ENCODE measurements at places on chromosomes 11 and 22.

- no peak for DNase-seq
These were observed 86.4 kb downstream of the DLG2 start for GRCh38 chr11:85540635-85541205.

DNA sequence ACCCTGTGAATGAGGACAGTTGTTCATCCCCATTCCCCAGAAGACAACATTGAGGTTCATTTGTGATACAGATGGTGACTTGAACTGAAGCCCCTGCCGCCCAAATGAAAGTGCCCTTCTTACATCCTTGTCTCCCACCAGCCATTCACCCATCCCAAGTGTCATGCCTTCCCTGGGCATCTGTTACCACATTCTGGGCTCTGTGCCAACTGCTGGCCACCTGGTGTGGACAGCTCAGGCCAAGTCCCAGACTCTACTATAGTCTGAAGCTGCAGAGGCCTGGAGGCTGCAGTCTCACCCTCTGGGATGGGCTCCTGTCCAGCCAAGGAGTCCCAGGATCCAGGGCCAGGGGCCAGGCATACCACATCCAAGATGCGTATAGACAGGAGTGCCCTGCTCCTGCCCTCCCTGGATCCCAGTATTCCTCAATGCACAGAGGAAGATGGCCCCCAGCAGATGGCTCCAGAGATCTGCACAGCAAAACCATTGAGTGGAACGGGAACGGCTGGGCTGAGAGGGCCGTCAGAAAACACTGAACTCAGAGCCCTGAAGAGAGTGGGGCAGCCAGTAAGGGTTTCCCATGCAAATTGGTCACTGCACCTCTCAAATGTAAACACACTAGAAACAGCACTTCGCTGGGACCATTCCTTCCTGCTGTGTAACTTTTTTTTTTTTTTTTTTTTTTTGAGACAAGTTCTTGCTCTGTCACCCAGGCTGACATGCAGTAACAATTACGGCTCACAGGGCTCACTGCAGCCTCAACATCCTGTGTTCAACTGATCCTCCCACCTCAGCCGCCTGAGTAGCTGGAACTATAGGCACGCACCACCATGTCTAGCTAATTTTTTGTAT is 22.8 kb downstream of the ARRB1 start:
- peak; percentile 96 for DNase-seq

GRCh38 chr11:110801328-110801727 is 89.1 kb upstream of the ARHGAP20 start:
- no peak for DNase-seq

GRCh38 chr11:56380120-56380519 is 4.7 kb downstream of the OR8U1 start:
- no peak for DNase-seq

DNA sequence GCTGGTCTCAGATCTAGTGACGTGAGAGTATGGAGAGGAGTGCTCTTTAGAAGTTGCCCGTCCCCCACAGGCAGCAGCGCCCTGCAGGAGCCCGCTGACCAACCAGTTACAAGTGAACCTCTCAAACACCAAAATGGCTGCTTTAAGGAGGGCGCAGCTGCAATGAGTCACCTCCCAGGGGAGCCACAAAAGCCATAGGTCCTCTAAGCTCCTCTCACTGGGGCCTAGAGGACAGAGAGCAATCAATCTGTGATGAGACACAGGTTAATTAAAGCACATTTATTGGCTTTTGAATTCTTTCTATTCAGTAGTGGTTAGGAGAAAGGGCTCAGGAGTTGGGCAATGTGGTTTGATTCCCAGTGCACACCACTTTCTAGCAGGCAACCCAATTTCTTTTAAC is 15.5 kb upstream of the RAPSN start:
- peak; percentile 98 for DNase-seq

GRCh38 chr11:119284344-119285157 is 32.4 kb downstream of the MCAM start:
- DNase-seq: peak; percentile 39

- DNase-seq: no peak
These were observed 23.4 kb upstream of the PLAAT2 start for GRCh38 chr11:63586451-63587166.

GRCh38 chr22:48299801-48300200 is 1527.9 kb downstream of the BRD1 start:
- no peak for DNase-seq

GRCh38 chr11:15589070-15589626 is 474.4 kb downstream of the INSC start:
- no peak for DNase-seq

GRCh38 chr11:86278226-86278625 is 23.8 kb upstream of the HIKESHI start:
- DNase-seq: no peak

- DNase-seq: no peak
These were observed 224.6 kb upstream of the PLET1 start for GRCh38 chr11:112485280-112485679.

DNA sequence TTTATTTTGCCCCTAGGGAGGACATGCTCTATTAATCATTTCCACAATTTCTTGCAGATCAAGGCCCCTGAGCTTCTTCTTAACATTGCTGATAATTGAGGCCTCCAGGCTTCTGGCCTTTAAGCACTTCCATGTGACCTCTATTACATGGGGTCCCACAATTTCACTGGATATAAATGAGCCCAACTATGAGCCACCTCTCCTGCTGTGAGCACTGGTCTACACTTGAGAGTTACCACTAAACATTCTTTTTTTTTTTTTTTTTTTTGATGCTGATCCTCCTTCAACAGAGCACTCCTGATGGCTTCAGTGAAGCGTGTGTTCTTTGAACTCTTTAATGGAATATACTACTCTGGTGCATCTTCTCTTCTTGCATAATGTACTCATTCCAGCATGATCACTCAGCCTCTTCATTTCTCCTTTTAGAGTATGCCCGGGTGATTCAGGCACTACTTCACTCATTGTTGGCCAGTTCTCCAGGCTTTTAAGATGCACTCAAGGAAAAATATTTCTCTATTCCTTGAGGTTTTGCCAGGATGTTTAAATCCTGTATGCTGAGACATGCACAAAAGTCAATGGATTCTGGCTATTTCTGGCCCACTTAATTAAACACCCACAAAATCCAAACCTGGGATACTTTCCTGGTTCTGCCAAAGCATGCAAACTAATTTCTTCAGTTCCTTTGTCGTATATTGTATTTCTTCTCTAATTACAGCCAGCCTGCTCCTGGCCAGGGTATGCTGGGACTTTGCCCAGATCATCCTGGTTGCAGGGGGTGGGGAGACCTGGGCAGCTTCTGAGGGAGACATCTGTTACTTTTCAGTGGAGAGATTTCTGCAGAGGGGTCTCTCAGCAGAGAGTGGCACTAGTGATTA is 257.8 kb upstream of the LUZP2 start:
- peak; percentile 98 for DNase-seq

GRCh38 chr11:19792510-19792909 is 79.9 kb downstream of the NAV2 start:
- peak; percentile 82 for DNase-seq

- DNase-seq: no peak
These were observed 5.9 kb downstream of the RHOG start for GRCh38 chr11:3834664-3835461.

GRCh38 chr11:119976805-119977560 is 160.9 kb downstream of the TRIM29 start:
- no peak for DNase-seq

DNA sequence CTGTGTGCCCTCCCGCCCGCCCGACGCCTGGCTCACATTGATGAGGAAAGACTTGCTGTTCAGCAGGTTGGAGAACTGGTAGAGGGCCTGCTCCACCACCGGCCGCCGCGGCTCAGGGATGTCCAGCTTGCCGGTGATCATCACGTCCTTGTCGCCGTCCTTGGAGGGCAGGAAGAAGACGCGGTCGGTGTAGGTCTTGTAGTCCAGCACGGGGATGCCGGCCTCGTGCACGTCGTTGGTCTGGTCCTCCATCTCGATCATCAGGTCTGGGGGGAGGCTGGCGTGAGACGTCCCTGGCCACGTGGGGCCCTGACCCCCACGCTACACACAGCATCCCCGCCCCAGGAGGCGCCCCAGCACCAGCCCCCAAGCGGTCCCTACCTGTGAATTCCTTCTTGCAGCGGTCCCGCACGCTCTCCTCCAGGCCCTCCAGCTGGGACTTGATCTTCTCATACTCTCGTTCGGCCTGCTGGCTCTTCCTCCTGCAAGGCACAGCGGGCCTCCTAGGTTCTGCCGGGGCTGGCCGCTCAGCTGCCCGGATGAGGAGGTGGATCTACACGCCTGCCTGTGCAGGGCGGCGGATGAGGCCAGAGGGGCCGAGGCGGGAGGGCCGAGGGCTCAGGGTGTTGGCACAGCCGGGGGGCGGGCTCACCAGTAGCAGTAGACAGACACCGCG is 10.7 kb upstream of the MAPK11 start:
- DNase-seq: no peak

DNA sequence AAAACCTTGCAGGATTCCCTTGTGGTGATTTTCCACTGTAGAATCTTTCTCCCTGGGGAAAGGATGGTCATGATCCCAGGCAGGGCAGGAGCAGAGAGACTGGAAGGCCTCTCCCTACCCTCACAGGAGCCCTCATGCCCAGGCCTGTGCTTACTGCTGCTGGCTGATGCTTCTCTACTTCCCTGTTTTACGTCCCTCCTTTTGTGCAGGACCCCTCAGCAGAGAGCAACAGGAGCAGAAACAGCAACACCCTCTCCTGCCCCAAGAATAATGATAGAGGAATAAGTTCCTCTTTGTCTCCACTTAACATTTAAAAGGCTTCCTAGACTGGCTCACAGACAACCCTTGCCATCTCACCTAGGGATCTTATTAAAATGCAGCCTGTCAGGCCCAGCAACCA is 3.6 kb downstream of the ISX start:
- no peak for DNase-seq
